ENCODE measurements at places on chromosomes 6 and 20.

DNA sequence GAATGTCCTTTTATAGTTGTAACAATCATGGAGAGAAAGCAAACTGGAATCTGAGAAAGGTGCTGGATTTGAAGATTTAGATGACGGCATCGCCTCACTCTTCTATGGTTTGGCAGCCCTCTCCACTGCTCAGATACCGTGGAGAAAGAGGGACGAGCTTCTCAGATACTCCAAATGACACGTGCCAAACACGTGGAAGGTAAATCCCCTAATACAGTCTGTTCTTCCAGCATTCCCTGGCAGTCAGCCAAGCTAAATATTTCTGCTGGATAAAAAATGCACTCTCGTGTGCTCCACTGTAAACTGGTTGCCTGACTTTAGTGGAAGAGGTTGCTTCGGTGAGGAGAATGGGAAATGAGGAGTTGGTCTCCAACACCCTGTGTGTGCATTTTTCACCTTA is 16.7 kb upstream of the PRDM1 start:
- DNase-seq = no peak

- no peak for DNase-seq
Observed at GRCh38 chr20:55067158-55067825, 591.9 kb downstream of the DOK5 start.

- DNase-seq = no peak
Observed at GRCh38 chr6:149900620-149901443, 2.9 kb upstream of the RAET1E start.

- DNase-seq = no peak
Observed at GRCh38 chr20:49478266-49478665, 4.2 kb downstream of the KCNB1 start.

- no peak for DNase-seq
Observed at GRCh38 chr6:68760941-68761676, 126.0 kb downstream of the ADGRB3 start.

- DNase-seq = no peak
Observed at GRCh38 chr6:145882121-145882531, 67.5 kb upstream of the FBXO30 start.

DNA sequence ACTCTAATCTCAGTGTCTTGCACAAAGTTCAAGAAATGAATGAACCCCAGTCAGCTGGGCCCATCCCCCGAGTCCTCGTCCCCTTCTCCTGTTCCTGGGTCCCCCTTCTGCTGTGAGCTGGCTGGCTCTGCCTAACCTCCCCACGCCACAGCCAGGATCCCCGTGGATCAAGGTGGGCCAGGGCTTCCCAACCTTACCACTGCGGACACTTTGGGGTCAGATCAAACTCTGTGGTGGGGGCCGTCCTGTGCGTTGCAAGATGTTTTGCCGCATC is 116.2 kb downstream of the SULF2 start:
- DNase-seq = no peak
